Panc1 (cell line): ENCODE measurements at places on chromosomes 11 and 22. TPM values are rescaled to one million over a fixed set of nuclear protein-coding genes. Genes with fewer than 3 reads are reported as not detected.
A peak's percentile ranks its signal among the peaks of the same experiment; 100 is the strongest.

GRCh38 chr11:66981976-66982578 is 7.0 kb downstream of the C11orf86 start:
- H3K27ac ChIP-seq, result no peak overlapping the region
- H3K27me3 ChIP-seq, result no peaks in the 10 kb centered on the region
- H3K36me3 ChIP-seq, result no peaks in the 10 kb centered on the region

DNA sequence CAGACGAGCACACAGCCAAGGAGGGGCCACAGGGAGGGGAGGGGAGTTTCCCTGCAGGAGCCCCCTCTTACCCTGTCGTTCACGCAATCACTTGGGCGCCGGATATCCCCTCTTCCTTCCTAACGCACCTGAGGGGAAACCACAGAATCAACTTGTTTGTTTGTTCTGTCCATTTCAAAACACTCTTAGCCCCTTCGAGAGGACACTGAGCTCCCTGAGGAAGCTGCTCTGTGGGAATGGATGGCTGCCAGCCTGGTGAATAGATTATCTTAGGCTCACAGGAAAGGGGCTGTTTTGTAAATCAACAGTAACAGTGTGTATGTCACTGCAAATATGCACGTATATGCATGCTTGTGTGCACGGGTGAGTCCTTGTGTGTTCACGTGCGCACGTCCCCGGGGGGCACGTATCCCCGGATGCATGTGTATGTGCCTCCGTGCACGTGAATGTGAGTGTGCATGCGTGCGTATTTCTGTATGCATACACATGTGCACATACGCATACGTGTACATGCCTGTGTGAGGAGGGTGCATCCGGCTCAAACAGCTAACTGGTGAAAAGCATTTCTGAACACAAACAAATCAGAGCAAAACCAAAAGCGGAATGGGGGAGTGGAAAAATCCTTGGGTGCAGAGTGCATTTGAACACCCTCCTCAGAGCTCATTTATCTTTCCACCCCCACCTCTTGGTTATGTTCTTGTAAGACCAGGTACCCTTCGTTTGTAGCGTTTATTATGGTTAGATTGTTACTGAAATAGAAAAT is 7.2 kb downstream of the ARSA start:
- H3K4me3 ChIP-seq, result peak overlapping the region; percentile 28
- H3K4me1 ChIP-seq, result peaks cover 7% of the 10 kb centered on the region
- no peak for DNase-seq

The PLEKHA7 gene
- 11.6 TPM for total RNA-seq

The TRABD gene
- 55.7 TPM for total RNA-seq

DNA sequence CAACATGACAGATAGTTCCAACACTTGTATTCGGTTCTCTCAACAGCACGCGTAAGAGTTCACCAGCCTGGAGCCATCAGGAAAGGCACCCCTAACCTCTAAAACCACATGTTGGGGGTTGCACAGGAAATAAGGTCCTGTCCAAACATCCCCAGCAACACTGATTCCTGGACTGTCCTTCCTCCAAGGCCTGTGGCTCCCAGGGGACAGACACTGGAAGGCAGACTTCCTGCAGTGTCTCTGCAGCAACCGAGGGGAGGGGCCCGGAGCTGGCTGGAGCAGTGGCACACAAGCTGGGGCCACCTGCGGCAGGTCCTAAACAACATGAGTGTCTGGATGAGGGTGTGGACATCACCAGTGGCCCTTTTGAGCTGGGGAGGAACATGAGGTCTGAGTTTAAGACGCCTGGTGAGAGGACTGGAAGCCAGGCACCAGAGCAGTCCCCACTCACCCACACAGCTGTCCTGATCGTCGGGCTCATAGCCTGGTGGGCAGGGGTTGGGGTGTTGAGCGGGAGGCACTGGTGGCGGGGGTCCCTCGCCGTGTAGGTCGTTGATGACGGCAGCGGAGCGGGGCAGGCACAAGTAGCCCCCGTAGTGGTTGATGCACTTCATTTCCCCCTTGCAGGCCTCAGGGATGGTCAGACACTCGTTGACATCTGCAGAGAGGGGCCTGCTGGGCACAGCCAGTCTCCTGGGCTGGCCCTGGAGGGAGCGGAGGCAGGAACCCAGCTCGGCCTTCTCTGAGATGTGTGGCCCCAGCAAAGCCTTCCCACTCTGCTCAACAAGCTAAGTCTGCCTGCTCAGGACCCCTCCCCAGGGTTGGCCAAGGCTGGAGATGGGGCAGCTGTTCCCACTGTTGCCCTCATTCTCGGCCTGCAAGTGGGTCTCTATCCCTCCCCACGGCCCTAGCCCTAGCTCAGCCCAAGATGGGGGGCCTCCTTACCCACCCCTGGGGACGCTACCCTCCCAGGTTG is 1.6 kb downstream of the EFEMP2 start:
- H3K36me3 ChIP-seq, result no peaks in the 10 kb centered on the region
- H3K4me1 ChIP-seq, result peaks cover 15% of the 10 kb centered on the region
- no peak overlapping the region for H3K4me3 ChIP-seq
- no peaks in the 10 kb centered on the region for H3K27me3 ChIP-seq

The LBHD1 gene
- 15.5 TPM for total RNA-seq

DNA sequence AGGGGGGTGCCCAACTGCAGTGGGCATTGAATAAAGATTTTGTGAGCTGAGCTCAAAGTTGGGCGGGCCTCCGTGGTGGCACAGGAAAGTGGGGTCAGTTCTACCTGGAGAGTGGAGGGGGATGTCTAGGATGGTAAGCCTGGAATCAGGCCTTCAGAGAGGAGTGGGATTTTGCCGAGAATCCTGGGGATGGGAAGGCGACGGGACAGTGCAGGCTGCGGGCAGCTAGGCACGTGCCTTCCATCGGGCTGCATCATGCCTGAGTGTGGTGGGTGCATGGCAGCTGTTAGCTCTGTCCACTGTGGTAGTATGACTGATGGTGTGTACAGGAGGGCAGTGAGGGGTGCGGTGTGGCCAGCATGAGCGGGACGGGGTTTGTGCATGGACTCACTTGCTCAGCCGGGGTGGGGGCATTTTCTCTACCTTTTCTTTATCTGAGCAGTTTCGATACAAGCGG is 3.6 kb downstream of the SHANK3 start:
- DNase-seq, result no peak
- H3K27ac ChIP-seq, result no peak overlapping the region
- no peaks in the 10 kb centered on the region for H3K36me3 ChIP-seq
- no peaks in the 10 kb centered on the region for H3K27me3 ChIP-seq
- no peaks in the 10 kb centered on the region; the same call in 1 of the 2 replicates for H3K4me1 ChIP-seq

DNA sequence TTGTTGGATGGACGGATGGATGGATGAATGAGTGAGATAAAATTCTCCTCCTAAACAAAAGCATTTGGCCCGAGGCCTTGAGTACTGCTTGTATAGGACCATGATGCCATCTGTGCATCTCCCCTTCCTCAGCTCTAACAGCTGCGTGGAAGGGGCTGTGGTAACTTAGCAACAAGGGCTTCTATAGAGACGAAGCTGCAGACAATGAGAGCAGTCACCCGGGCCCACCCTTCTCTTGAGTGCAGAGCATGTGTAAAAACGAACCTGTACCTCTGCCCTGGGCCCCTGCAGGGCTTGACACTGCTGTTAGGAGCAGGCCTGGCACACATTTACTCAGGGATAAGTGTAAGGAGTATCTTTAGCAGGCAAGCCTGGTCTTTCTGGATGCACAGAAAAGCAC is 391.5 kb downstream of the CADM1 start:
- no peaks in the 10 kb centered on the region for H3K4me1 ChIP-seq
- no peak overlapping the region for H3K4me3 ChIP-seq
- H3K36me3 ChIP-seq, result no peaks in the 10 kb centered on the region
- no peak for DNase-seq
- no peak overlapping the region for H3K27ac ChIP-seq
- no peaks in the 10 kb centered on the region for H3K27me3 ChIP-seq

- H3K27ac ChIP-seq, result peak overlapping the region; percentile 75
- H3K4me1 ChIP-seq, result peaks cover 18% of the 10 kb centered on the region
- H3K36me3 ChIP-seq, result peaks cover 2% of the 10 kb centered on the region
- peak overlapping the region; percentile 24 for H3K4me3 ChIP-seq
Measured at GRCh38 chr22:17705951-17706900, 67.7 kb downstream of the BCL2L13 start.

- no peak overlapping the region for H3K4me3 ChIP-seq
- H3K27ac ChIP-seq, result no peak overlapping the region
Measured at GRCh38 chr11:27008811-27009535, 15.1 kb downstream of the FIBIN start.

The UCP3 gene
- total RNA-seq, result 0.46 TPM

DNA sequence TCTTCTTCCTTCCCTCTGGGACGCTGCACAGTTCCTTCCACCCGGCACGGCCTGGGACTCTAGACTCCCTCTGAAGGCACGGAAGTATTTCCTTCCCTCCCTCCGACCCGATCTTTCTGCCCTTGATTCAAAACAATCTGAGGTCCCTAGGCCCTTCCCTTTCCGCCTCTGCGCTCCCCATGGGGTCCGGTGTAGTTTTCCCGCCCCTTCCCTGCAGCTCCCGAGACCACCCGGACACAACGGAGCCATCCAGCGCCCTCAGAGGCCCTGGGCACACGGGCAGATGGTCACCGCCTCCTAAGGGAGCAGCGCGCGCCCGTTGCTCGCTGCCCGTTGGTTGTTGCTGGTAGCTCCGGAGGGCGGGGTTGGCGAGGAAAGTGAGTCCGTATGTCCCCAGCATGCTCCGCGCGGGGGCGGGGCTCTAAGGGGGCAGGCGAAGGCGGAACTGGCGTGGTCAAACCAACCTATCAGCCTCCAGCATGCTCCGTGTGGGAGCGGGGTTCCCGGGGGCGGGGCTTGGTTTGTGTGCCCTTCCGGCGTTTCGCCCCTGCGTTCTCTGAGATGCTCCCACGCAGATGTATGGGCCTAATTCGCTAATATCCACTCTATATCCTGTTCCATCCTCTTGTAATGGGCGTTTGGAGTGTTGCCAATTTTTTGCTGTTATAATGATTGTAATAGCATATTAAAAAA is 19.6 kb downstream of the MIF start:
- no peaks in the 10 kb centered on the region for H3K36me3 ChIP-seq
- DNase-seq, result peak; percentile 84
- H3K4me3 ChIP-seq, result peak overlapping the region; percentile 57
- no peaks in the 10 kb centered on the region for H3K27me3 ChIP-seq

DNA sequence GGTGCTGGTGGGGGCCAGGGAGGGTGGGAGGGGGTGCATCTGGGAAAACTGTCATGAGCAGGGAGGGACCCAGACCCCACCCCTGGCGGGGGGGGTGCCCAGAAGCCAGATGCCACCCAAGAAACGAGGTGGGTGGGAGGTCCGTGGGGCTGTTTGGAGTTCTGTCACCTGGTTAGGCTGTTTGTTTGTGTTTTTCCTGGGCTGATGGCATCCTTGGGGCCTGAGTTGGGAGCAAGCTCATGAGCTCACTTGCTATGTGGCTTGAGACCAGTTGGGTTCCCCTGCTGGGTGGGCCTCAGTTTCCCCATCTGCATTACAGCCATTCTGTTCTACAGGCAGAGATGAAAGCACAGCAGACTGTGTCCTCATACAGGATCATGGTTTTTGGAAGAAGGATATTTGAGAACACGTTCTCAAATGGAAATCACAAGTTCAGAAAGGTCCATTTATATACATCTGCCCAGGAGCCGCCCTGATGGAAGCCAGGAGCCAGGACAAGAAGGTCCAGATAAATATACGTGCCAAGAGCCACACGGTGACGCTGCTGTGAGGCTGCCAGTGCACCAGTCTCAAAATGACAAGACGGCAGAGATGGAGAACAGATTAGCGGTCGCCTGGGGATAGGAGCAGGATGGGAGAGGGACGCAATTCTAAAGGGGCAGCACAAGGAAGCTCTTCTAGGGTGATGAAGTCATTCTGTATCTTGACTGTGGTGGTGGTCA is 312.9 kb downstream of the MN1 start:
- H3K27me3 ChIP-seq, result no peaks in the 10 kb centered on the region; the same call in 1 of the 2 replicates
- no peak overlapping the region for H3K27ac ChIP-seq
- H3K4me3 ChIP-seq, result no peak overlapping the region
- no peaks in the 10 kb centered on the region for H3K36me3 ChIP-seq
- no peak for DNase-seq

GRCh38 chr22:20080445-20080775 is 369 bp downstream of the DGCR8 start:
- peaks cover 11% of the 10 kb centered on the region for H3K4me1 ChIP-seq
- peak overlapping the region; percentile 94 for H3K27ac ChIP-seq
- peak overlapping the region; percentile 80 for H3K4me3 ChIP-seq
- DNase-seq, result no peak
- H3K36me3 ChIP-seq, result peaks cover 3% of the 10 kb centered on the region

- H3K4me1 ChIP-seq, result no peaks in the 10 kb centered on the region
- no peaks in the 10 kb centered on the region for H3K27me3 ChIP-seq
- no peak overlapping the region for H3K27ac ChIP-seq
- no peak overlapping the region for H3K4me3 ChIP-seq
- no peak for DNase-seq
Measured at GRCh38 chr11:125090816-125091215, 20.6 kb downstream of the TMEM218 start.

DNA sequence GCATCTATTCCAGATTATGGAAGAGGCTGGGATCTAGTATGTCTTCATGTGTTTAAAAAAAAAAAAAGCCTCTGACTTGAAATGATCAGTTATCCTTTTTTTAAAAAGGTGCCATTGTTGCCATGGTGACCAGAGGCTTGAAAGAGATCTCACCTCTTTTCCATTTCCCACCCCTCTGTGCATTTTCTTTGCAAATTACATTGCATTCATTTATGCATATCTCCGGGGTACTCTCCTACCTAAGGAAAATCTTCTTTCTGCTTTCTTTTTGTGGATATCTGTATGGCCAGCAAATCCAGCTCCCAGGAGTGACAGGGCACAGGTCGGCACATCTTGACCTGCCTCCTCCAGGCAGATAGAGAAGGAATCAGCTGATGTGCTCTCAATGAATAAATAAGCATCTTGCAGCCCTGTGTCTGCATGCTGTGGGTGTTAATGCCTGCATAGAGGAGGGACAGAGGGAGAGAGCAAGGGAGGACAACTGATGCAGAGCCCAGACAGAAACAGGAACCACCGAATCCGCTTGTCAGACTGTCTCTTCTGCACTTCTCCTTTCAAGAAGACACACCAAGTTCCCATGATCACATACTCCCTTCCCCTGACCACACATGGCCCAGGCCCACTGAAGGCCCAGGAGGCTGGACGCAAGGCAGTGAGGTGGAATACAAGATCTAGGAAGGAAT is 50.9 kb downstream of the CWC15 start:
- no peak overlapping the region for H3K4me3 ChIP-seq
- no peaks in the 10 kb centered on the region for H3K36me3 ChIP-seq
- no peaks in the 10 kb centered on the region for H3K4me1 ChIP-seq
- no peak overlapping the region for H3K27ac ChIP-seq
- H3K27me3 ChIP-seq, result peaks cover 2% of the 10 kb centered on the region; the same call in 1 of the 2 replicates

- peaks cover 8% of the 10 kb centered on the region for H3K36me3 ChIP-seq
- peak overlapping the region; percentile 15; the same call in 1 of the 2 replicates for H3K4me3 ChIP-seq
Measured at GRCh38 chr11:65435411-65435931, 12.9 kb downstream of the NEAT1 start.

DNA sequence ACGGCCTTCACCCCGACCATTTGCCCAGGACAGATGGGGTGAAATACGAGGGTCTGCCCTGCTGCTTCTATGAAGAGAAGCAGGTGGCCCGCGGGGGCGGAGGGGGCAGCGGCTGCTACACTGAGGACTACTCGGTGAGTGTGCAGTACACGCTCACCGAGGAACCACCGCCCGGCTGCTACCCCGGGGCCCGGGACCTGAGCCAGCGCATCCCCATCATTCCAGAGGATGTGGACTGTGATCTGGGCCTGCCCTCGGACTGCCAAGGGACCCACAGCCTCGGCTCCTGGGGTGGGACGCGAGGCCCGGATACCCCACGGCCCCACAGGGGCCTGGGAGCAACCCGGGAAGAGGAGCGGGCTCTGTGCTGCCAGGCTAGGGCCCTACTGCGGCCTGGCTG is 11.2 kb downstream of the C22orf31 start:
- H3K36me3 ChIP-seq, result no peaks in the 10 kb centered on the region
- H3K27me3 ChIP-seq, result no peaks in the 10 kb centered on the region
- no peak overlapping the region for H3K4me3 ChIP-seq
- DNase-seq, result no peak
